ENCODE measurements at places on chromosomes 16 and 17.

GRCh38 chr16:69497876-69498596 is 67.7 kb upstream of the NFAT5 start:
- DNase-seq, result no peak

GRCh38 chr16:54145881-54146280 is 140.7 kb downstream of the IRX3 start:
- no peak for DNase-seq

DNA sequence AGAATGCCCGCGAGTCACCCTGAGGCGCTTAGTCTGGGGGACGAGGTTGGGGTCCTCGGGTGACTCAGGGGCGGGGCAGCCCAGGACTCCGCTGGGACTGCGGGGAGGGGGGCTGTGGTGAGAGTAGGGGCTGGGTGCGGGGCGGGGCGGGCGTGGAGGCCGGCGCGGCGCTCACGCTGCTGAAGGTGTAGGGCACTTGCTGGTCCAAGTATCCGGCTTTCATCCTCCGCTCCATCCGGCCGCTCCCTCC is 832 bp downstream of the ETV4 start:
- peak; percentile 13 for DNase-seq

DNA sequence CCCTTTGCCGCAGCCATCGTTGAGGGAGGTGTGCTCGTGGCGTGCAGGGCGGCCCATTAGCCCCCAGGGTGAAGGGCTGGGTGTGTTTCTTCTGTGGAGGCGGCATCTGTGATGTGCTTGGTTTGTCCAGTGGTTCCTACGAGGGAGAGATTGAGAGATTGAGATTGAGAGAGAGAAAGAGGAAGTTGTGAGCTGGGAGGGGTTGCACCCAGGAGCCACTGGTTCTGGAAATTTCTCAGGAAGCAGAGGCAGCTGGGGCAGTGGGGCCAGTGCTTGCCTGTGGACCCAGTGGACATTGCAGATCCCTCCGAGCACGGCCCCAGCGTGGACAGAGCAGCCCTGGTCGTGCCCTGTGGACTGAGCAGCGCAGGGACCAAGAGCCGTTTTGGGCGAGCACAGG is 72.0 kb upstream of the ZNF750 start:
- DNase-seq, result no peak

- no peak for DNase-seq
Measured at GRCh38 chr17:46264456-46265198, 30.3 kb upstream of the LRRC37A start.

GRCh38 chr16:85473323-85473722 is 139.8 kb upstream of the GSE1 start:
- no peak for DNase-seq

DNA sequence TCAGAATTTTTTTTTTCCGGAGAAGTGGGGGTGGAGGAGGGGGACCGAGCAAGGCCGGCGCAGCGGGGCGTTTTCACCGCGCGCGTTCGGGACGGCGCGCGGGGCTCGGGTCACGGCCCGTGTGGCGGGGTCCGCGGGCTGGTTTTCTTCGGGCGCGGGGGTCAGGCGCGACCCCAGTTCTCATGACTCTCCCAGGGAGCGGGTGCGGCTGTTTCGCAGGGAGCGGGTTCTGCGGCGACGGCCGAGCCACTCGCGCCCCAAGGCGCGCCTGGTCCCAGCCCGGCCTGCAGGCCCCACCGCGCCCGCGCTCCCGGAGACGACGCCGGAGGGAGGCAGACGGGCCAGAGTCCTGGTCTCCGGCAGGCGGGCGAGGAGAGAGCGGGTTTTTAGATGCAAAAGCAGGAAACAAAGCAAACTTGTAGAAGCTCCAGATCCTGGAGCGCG is 1.0 kb downstream of the BAHCC1 start:
- DNase-seq, result no peak

DNA sequence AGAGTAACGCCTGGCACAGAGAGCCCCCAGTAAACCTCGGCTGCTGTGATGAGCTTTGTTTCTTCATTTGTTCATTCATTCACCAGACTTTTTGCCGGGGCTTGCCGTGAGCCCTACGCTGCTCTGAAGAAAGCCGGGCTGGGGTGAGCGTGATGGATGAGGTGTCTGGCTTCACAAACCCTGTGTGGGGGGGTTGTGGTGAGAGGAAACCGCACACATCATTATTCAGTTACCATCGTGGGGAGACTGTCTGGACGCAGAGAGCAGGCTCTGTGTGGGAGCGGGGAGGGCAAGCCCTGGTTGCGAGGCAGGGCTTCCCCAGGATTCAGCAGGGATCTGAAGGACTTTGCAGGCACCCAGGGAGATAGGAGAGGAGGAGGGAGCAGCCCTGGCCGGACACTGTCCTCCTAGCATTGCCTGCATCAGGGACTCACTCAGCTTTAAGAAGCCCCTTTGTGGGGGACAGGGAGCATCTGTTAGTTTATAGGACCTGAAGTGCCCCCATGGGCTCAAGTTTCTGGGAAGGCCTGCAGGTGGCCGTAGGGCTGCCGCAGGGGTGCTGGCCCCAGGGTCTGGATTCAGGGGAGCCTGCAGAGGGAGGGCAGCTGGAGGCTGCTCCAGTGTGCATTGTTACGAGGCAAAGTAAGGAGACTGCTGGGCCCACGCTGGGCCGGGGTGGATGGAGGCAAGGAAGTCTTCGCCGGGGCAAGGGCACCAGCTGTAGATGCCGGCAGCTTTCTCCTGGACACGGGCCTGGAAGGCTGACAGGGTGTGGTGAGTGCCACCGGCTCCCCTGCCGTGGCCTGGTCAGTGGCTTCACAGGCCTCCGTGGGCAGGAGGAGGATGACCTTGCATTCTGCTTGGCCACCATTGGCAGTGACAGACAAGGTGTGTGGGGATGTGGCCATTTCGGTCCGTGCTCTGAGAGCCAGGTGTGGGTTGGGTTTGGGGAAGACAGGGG is 334.5 kb downstream of the SEC14L1 start:
- peak; percentile 83 for DNase-seq

DNA sequence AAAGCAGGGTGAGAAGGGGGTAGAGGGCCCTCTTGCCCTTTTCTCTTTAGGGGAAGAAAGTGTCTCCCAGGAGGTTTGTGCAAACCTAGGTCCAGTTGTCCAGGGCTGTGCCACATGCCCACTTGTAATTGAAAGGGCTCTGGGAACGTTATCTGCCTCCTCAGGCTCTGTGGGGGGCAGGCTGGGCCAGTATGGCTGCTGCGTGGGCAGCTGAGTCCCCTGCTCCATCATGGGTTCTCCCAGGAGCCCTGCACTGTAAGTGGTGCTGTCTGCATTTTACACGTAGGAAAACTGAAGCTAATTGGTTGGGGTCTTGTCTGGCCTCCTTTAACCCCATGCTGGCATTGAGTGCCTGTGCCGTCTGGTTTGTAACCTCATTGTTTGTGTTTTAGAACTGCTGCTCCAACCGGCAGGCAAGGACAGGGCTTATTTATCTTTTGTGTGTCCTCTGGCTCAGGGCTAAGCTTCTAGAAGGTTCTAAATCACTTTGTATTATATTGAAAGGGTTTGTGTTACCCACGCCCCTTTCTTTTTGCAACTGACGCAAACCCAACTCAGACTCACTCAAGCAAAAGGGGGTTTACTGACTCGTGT is 117.7 kb upstream of the CIBAR2 start:
- DNase-seq, result no peak

DNA sequence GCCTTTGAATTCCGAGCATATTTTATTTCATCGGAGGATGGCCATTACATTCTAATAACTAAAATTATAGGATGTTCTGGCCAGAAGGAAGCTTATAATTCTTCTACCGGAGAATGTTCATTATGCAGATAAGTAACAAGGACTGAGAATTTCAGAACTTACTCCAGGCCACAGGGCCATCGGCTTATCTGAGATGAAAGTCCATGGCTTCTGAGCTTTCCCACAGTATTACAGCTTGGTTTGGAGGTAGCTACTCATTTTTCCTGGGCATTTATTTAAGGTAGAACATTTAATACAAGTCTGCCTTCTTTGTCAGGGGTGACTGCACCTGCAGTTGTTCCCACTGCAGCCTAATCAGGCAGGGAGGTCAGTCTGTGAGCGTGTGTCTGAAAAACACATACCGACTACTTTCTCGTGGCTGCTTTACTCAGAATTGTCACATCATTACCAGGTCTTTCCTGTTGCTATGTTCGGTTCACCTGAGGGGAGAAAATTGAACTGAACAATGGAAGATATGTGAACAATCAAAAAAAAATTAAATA is 219.7 kb upstream of the CPHXL start:
- DNase-seq, result no peak

DNA sequence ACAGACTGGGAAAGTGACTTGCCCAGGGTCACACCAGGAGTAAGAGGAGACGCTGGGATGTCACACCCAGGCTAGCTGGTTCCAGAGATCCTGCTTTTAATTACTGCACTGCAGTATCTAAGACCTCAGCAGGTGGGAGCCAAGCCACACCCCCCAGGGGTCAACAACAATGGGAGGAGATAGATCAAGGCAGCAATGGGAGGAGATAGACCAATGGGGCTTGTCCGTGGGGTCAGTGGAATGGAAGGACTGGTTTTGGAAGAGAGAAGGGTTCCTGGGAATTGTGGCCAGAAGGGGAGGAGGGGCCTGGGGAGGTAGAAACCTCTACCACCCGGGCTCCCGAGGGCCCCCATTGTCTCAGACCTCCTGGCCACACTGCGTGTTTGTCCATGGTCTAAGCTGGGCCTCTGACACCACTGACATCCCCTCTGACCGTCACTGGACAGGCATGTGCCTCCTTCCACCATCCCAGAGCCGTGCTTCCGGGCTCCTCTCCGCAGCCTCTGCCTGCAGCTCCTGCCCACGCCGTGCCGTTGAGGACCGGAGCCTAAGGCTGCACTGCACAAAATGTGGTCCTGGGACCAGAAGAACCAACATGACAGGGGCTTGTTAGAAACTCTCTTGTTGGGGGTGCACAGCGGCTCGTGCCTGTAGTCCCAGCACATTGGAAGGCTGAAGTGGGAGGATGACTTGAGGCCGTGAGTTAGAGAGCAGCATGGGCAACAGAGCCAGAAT is 69.8 kb upstream of the RPH3AL start:
- no peak for DNase-seq

- no peak for DNase-seq
Measured at GRCh38 chr17:53061446-53061845, 761.3 kb upstream of the KIF2B start.

DNA sequence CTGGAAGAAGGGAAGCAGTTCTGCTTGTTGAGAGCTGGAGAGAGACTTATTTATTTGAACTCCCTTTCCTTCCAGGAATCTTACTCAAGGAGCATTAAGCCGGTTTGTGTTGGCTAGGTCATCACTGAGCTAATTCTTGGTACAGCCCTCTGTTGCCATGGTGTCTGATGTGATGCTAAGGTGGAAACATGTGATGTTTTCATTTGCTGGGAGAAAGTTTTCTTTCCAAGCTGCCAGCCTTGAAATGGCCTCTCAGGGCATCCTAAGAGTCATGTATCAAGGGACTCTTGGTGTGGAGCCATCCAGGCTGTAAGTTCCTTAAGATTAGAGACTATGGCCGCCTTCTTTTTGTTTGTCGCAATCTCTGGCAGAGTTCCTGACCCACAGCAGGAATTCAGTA is 4.2 kb downstream of the PSKH1 start:
- no peak for DNase-seq

GRCh38 chr16:87947356-87948118 is 3.7 kb upstream of the BANP start:
- DNase-seq, result no peak

GRCh38 chr17:68048996-68049395 is 13.5 kb downstream of the KPNA2 start:
- DNase-seq, result no peak
